ENCODE measurements at places on chromosomes 16 and 17. TPM values are rescaled to one million over a fixed set of nuclear protein-coding genes. Genes with fewer than 3 reads are reported as not detected.

DNA sequence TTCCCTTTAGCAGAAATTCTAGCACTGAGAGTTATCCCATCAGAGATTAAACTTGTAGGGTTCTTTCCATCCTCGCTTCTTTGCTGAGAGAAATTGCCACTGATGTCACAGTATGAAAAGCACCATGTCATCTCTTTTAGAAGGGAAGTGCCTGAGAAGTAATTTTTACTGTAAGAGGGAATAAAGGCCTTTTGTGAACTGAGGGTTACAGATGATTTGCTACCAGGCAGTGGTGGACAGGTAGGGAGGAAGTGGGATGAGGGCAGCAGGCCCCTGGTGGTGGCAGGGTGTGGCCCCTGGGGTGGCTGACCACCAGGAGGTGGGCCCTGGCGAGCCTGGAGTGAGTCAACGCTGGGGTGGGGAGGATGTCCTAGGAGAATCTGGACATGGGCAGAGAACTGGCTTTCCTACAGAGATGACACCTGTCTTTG, 6.4 kb upstream of the MILR1 start:
- peaks cover 14% of the 10 kb centered on the region for H3K36me3 ChIP-seq
- no peak for DNase-seq
- no peaks in the 10 kb centered on the region for H3K27me3 ChIP-seq

GRCh38 chr16:81620796-81621195, 158.3 kb upstream of the PLCG2 start:
- no peak for DNase-seq
- no peak overlapping the region for H3K4me3 ChIP-seq
- no peaks in the 10 kb centered on the region for H3K27me3 ChIP-seq
- no peak overlapping the region for H3K27ac ChIP-seq
- H3K36me3 ChIP-seq = peaks cover 6% of the 10 kb centered on the region

The NT5C3B gene
- 32.3 TPM for total RNA-seq

GRCh38 chr17:41307647-41308046, 1.5 kb downstream of the KRTAP16-1 start:
- H3K4me1 ChIP-seq = peaks cover 47% of the 10 kb centered on the region
- peak overlapping the region; percentile 54 for H3K4me3 ChIP-seq
- H3K27me3 ChIP-seq = no peaks in the 10 kb centered on the region
- peak overlapping the region; percentile 86 for H3K27ac ChIP-seq
- DNase-seq = no peak
- no peaks in the 10 kb centered on the region for H3K36me3 ChIP-seq

DNA sequence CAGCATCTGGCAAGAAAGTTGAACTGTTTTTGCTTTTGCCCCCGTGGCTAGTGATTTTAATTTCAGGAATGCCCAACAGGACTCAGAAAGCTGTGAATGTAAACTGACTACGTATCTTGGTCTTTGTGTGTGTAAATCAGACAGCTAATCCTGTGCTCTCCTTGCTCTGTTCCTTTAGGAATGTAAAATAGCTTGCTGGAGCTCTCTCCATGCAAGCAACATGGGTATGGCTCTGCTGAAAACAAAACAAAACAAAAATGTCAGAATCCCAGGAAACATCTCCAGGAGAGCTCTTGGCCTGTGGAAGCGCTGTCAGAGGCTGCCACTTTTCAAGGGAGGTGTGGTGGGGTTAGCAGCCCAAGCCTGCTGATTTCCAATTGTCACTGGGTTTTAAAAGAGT, 161.8 kb upstream of the NOG start:
- H3K27ac ChIP-seq = no peak overlapping the region
- H3K4me1 ChIP-seq = no peaks in the 10 kb centered on the region
- no peak overlapping the region for H3K4me3 ChIP-seq

The AURKB gene
- total RNA-seq = 174 TPM

DNA sequence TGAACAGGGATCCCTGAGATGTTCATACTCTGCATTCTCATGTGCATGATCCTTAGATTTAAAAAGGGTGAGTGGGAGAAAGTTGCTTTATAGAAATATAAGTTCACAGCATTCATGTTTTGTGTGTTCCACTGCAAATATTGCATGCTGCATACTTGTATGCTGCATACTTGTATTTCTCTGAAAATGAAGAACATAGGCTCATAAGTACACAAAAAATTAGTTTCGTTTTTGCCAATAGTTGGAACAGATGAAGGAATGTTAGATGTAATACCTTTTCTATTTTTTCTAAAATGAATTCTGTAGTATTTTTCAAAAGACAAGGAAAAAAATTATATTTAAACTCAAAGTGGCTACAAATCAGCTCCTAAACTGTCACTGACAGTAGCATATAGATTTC, 79.0 kb downstream of the NFAT5 start:
- DNase-seq = no peak
- no peak overlapping the region for H3K4me3 ChIP-seq
- H3K4me1 ChIP-seq = peaks cover 3% of the 10 kb centered on the region
- no peak overlapping the region for H3K27ac ChIP-seq

DNA sequence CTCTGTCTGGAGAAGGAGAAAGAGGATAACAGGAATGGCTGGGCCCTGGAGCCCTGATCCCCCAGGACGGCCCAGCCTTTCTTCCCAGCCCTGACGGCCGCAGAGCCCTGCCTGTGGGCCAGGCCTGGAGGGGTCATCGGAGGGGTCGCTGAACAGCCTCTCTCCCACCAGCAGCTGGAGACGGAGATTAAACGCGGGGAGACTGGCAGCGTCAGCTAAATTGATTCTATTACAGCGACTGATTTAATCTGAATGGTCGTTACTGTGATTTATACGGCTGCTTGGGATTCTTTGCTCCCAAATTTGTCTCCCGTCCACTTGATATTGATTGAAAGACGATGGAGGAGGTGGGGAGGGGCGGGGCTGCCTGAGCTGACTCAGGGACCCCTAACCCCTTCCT, 7.1 kb upstream of the CDH15 start:
- H3K4me3 ChIP-seq = no peak overlapping the region
- H3K27me3 ChIP-seq = no peaks in the 10 kb centered on the region
- no peaks in the 10 kb centered on the region for H3K36me3 ChIP-seq
- no peaks in the 10 kb centered on the region for H3K4me1 ChIP-seq
- no peak for DNase-seq
- no peak overlapping the region for H3K27ac ChIP-seq

GRCh38 chr17:20087538-20088250, 78.5 kb downstream of the SPECC1 start:
- no peak overlapping the region for H3K27ac ChIP-seq
- no peaks in the 10 kb centered on the region for H3K27me3 ChIP-seq
- H3K4me3 ChIP-seq = no peak overlapping the region
- DNase-seq = no peak
- H3K36me3 ChIP-seq = no peaks in the 10 kb centered on the region

DNA sequence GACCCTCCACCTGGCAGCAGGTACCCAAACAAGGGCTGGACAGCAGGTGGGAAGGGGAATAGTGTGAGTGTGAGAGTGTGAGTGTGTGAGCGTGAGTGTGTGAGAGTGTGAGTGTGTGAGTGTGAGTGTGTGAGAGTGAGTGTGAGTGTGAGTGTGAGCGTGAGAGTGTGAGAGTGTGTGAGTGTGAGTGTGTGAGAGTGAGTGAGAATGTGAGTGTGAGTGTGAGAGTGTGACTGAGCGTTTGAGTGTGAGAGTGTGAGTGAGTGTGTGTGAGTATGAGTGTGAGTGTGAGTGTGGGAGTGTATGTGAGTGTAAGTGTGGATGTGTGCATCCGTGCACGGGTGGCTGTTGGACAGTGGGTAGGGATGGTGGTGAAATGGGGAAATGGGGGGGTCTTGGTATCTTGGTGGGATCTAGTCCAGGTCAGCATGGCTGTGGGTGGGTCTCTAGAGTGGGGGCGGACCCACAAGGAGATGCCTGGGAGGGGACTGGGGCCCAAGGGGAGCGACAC, 408 bp downstream of the ADGRG1 start:
- H3K27me3 ChIP-seq = peaks cover 9% of the 10 kb centered on the region
- H3K4me3 ChIP-seq = peak overlapping the region; percentile 61
- no peaks in the 10 kb centered on the region for H3K36me3 ChIP-seq
- no peak for DNase-seq
- H3K4me1 ChIP-seq = peaks cover 14% of the 10 kb centered on the region

The PRRT2 gene
- 2.0 TPM for total RNA-seq

DNA sequence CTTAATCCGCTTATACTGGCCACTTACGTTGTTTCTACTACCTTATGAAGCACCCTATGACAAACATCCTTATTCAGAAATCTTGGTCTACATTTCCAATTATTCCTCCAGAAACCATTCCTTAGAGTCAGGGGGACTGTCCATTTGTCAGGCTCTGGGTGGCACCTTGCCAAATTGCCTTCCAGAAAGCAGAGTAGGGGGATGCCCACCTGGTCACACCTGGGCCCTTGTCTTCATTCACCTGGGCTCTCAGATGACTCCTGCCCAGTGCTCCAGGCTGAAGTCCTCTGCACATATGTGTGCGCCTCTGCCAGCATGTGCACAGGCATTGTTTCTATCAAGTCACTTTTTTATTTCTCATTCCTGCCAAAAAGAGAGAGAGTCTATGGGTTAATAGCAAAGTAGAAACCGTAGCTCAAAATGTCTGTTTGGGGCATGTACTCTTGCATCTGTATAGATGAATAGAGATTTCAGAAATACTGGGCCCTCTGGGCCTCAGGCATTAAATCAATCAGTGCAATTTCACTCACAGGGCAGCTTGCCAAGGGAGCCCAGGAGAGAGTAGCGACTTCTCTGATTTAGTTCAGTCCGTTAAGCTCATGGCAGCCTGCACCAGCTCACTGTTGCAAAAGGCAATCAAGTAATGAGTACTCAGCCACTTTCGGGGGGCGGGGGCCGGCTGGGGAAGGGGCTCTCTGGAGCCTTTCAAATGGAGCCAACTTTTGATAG, 104.7 kb downstream of the SOCS1 start:
- H3K36me3 ChIP-seq = peaks cover 11% of the 10 kb centered on the region
- no peak for DNase-seq
- no peaks in the 10 kb centered on the region for H3K27me3 ChIP-seq
- no peak overlapping the region for H3K4me3 ChIP-seq

The KPNA2 gene
- 180 TPM for total RNA-seq

GRCh38 chr16:10751291-10751697, 7.7 kb downstream of the NUBP1 start:
- peaks cover 30% of the 10 kb centered on the region for H3K36me3 ChIP-seq
- peaks cover 20% of the 10 kb centered on the region for H3K4me1 ChIP-seq
- no peak overlapping the region for H3K4me3 ChIP-seq
- no peaks in the 10 kb centered on the region for H3K27me3 ChIP-seq

DNA sequence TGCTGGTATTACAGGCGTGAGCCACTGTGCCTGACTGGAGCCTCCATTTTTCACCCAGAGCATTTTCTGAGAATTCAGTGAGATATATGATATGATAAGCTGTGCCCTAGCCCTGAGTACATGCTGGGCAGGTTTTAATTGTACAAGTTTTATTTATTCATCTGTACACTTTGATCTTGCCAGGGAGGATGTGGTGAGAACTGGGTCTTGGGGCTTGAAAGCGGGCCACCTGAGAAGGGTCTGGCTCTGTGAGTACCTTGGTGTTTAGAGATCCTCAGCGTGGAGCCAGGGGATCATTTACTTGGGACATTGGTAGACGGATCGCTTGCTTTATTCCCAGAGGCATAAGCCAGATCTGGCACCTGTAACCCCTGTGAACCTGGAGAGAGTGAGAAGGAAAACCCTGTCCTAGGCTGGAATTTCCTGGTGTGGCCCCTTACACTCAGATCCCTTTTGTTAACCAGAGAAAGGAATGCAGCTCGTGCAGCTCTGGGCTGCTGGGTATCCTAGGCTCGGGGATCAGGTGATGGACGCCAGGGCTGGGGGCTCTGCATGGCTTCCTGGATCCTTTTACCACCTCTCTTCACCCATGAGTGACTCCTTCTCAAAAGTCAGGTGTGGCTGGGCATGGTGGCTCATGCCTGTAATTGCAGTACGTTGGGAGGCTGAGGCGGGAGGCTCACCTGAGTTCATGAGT, 91.9 kb downstream of the ABCC1 start:
- peaks cover 52% of the 10 kb centered on the region for H3K36me3 ChIP-seq
- peak overlapping the region; percentile 48 for H3K27ac ChIP-seq
- peaks cover 14% of the 10 kb centered on the region for H3K4me1 ChIP-seq
- H3K4me3 ChIP-seq = no peak overlapping the region
- DNase-seq = no peak
- no peaks in the 10 kb centered on the region for H3K27me3 ChIP-seq

DNA sequence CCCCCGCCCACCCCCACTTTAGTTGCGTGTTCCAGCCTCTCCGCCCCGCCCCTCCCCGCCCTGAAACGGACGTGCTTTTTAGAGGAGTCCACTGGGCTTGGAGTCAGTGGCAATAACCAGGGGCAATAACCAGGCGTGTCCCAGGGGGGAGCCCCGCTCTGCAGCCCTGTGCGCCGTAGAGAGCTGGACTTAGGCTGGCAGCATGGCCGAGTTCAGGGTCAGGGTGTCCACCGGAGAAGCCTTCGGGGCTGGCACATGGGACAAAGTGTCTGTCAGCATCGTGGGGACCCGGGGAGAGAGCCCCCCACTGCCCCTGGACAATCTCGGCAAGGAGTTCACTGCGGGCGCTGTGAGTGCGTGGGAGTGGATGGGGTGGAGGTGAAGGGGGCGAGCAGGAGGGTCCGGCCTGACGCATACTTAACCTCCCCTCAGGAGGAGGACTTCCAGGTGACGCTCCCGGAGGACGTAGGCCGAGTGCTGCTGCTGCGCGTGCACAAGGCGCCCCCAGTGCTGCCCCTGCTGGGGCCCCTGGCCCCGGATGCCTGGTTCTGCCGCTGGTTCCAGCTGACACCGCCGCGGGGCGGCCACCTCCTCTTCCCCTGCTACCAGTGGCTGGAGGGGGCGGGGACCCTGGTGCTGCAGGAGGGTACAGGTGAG, at the start of gene ALOX15B:
TSS of gene ALOX15B (plus strand) at position 106 of the 657 bp plus-strand sequence. CDS start at position 203, 97 bp downstream.
- H3K4me1 ChIP-seq = peaks cover 4% of the 10 kb centered on the region
- peaks cover 22% of the 10 kb centered on the region for H3K27me3 ChIP-seq
- H3K36me3 ChIP-seq = no peaks in the 10 kb centered on the region
- H3K27ac ChIP-seq = no peak within 1 kb of the TSS
- peak; percentile 34 for DNase-seq

The CTRB2 gene
- total RNA-seq = not detected

DNA sequence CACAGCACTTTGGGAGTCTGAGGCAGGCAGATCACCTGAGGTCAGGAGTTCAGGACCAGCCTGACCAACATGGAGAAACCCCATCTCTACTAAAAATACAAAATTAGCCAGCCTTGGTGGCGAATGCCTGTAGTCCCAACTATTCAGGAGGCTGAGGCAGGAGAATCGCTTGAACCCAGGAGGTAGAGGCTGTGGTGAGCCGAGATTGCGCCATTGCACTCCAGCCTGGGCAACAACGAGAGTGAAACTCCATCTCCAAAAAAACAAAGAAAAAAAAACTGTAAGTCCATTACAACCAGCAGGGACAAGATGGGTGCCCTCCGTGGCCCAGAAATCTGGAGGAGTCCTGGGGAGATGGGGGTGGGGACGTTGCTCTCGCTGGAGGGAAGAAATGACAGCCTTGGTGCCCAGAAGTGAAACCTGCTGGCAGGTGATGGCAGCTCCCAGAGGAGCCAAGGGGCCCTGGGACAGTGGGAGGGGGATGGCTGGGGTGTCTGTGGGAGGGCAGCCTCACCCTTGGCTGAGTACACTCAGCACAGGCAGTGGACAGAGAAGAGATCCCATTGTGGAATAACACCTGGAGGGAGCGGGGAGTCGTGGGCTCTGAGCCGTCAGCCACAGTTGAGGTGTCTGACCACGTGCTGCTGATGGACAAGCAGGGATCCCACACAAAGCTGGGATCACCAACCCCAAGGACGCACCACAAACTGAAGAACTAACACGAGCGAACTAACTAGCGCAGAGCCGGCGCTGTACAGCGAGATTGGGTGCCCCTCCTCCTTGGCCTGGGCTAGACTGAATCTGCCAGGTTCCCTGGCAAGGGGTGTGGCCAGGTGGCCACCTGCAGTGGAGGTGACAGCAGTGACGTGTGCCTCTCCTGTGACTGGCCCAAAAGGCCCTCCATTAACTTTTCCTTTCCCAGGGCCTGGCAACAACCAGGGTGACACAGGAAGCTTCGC, 46.9 kb upstream of the BAHCC1 start:
- peaks cover 15% of the 10 kb centered on the region for H3K27me3 ChIP-seq
- no peak overlapping the region for H3K27ac ChIP-seq
- H3K36me3 ChIP-seq = no peaks in the 10 kb centered on the region
- no peak overlapping the region for H3K4me3 ChIP-seq

Measured in activated CD8-positive, alpha-beta T cell treated with anti-CD3 and anti-CD28 coated beads for 36 hours (primary cell).